ENCODE measurements at places on chromosomes 1 and 21.

DNA sequence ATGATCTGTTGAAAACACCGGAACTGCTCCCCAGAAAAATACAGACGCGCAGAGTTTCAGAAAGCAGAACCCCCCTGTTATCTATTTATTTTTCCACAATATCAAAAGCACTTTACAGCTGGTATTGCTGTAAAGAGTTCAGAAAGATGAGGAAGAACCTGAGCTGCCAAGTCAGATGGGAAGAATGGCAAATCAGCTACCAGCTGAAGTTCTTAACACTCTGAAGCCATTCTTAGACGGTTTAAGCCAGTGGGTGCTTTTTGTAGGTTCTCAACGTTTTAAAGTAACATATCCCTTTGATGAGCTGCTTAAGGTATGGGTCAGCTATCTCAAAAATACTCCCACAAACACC, 714 bp upstream of the AKIRIN1 start:
- DNase-seq = peak; percentile 23

GRCh38 chr1:66022904-66023620, 230.4 kb downstream of the PDE4B start:
- DNase-seq = peak; percentile 36

- no peak for DNase-seq
Measured at GRCh38 chr1:154476791-154477190, 25.2 kb upstream of the TDRD10 start.

DNA sequence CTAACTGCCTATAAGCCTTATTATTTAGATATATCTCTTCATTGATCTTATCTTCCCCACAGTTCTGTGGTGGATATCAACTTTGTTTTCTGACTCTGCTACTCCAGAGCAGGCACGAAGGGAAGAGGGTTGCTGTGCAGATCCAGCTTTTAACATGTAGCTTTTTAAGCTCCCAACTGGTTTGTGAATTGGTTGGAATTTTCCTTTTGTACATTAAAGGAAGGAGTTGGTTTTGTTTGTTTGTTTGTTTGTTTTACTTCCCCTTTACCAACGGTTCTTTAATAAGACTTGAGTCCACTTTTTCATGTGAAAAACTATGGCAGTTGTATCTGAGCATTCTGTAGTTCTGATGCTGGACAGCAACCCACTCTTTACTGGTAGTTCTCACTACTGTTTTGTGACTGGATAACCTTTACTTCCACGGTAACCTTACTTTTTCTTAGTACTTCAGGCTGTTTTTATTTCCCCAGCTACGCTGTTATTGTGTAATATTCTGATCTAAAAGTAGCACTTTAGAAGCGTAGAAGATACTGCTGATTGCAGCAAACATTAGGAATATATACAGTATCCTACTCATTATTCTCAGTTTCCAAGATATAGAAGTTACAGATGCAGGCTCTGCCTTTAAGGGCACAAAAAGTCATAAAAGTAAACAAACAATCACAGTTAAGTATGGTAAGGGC, 1.6 kb downstream of the GNPAT start:
- peak; percentile 29 for DNase-seq

GRCh38 chr1:54716299-54717047, 812 bp downstream of the TTC4 start:
- peak; percentile 57 for DNase-seq

GRCh38 chr1:22606161-22606560, 30.3 kb upstream of the C1QA start:
- DNase-seq = no peak

DNA sequence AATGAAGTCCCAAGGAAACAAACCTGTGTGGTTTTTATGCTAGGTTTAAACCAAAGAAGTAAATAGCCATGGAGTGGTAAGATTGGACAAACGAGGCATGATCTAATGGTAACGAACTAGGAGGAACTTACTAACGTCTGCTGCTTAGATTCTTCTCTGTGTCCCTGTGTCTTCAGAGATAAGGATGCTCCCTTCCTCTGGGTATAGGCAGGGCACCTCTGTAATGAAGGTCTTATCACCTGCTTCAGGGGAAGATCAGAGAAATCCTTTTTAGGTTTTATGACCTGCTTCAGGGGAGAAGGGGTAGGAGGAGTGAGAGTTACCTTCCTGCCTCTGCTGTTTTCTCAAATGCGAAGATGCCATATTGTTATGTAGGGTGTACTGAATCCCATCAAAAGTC, 214.9 kb upstream of the L1TD1 start:
- no peak for DNase-seq

GRCh38 chr1:14552246-14552965, 46.1 kb upstream of the KAZN start:
- no peak for DNase-seq

DNA sequence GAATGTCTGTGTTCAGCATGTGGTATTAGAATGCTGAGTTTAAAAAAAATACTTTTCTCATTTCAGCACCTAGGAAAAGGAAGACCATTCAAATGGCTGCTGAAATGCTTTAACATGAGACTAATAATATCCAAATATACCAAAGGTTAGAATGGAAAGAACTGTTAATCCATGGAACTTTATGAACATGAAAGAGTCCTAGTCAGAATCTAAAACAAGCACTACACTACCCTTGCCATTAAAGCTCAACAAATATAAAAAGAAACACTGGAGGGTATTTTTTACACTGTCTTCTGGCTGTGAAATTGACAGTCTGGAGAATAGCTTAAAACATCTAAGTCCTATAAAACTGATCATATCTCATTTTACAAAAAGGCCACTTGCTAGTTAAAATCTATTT, 112.9 kb upstream of the HP1BP3 start:
- no peak for DNase-seq

DNA sequence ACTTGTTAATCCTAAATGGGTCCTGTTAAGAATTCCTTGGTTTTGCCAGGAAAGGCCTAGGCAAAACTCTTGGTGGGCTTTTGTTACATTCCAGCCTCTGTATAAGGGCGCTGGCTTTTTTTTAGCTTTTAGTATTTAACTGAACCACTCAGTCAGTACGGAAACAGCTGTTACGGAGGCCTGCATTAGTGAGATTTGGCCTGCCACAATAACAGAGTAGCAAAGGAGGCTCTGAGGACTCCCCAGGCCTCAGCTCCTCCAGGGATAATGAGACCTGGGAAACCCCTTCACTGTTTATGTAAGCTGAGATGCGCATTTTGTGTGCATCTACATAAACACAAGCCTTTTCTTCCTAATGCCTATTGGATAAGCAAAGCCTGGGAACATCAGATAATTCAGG, 210.2 kb downstream of the APP start:
- DNase-seq = no peak

DNA sequence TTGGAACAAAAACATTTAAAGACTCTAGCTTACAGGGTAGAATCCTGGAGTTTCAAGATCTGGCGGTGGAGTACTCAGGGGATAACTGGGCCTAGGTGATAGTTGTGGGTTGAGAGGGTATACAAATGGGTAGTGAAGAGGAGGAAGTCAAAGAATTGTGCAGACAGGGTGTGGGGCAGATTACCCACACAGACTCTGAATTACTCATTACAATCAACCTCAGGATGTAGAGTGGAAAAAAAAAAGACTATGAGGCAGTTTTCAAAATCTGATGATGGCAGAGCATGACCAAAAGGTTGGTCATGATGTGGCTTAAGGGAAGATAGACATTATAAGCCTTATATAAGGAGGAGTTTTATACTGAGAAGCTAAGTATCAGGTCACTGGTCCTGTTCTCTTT, 44.1 kb upstream of the GLIS1 start:
- DNase-seq = no peak

GRCh38 chr1:119220991-119221390, 80.5 kb upstream of the WARS2 start:
- no peak for DNase-seq

DNA sequence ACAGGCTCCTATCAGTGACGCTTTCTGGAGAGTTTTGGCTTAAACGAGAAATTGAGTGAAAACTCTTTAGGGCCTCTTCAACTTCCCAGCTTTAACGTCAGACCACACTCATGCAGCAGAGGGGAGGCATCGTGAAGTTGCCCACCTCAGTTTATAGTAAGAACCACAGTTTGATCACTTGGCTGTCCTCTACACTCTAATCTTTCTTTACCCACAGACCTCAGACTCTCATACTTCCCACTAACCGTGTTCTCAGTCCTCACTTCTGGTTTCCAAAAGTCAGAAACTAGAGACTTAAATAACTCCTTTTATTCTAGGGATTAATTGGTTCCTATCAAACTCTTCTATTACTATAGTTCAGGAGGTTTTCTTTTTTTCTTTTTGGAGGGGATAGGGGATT, 302.2 kb downstream of the NTNG1 start:
- DNase-seq = no peak

- DNase-seq = no peak
Measured at GRCh38 chr1:169118227-169118626, 11.7 kb downstream of the ATP1B1 start.

GRCh38 chr1:212238552-212238951, 46.7 kb upstream of the PPP2R5A start:
- peak; percentile 24 for DNase-seq

DNA sequence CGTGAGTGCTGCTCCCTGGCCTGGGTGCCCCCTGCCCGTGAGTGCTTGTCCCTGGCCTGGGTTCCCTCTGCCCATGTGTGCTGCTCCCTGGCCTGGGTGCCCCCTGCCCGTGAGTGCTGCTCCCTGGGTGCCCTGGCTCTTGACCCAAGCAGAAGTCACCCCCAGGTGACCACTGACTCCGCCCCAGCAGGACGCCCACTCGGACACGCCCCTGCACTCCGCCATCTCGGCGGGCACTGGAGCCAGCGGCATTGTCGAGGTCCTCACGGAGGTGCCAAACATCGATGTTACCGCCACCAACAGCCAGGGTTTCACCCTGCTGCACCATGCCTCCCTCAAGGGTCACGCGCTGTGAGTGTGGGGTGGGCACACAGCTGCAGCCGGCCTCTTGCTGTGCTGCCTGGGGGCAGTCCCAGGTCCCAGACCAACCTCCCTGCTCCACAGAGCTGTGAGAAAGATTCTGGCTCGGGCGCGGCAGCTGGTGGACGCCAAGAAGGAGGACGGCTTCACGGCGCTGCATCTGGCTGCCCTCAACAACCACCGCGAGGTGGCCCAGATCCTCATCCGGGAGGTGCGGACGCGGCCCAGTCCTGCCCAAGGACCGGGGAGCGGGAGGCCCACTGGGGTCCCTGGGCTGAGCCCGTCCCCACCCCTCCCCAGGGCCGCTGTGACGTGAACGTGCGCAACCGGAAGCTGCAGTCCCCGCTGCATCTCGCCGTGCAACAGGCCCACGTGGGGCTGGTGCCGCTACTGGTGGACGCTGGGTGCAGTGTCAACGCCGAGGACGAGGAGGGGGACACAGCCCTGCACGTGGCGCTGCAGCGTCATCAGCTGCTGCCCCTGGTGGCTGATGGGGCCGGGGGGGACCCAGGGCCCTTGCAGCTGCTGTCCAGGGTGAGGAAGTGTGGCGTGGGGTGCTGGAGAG, 3.9 kb upstream of the MMP23B start:
- DNase-seq = no peak

GRCh38 chr21:43988016-43988415, 24.1 kb upstream of the TRAPPC10 start:
- no peak for DNase-seq

DNA sequence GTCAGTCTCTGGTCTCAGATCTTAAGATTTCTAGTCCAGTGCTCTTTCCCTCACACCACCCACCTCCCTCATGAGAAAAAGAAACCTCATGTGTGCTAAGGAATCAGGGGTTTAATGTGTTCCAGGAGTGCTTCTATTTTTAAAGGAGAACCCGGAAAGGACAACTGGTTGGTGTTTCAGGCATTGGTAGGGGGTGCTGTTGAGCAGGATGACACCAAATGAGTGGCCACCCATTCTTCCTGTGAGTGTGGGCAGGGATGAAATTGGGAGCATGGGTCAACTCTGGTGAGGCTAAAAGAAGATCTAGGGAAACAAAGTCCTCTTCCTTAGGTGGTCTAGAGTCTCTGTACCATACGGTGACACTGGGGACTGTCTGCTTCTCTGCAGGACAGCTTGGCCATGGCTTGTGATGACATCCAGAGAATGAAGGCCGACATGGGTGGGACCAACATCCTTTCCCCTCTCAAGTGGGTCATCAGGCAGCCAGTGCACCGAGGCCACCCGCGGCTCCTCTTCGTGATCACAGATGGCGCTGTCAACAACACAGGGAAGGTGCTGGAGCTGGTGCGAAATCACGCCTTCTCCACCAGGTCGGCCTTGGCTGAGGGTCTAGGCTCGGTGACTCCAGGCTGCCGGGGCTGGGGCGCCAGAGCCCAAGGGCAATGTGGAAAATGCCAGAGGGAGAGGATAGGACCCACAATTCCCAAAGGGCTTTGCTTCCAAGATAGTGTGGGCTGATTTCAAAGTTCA, 39.3 kb downstream of the VWA5B1 start:
- DNase-seq = no peak

- no peak for DNase-seq
Measured at GRCh38 chr21:25550352-25551120, 56.7 kb downstream of the MRPL39 start.

- no peak for DNase-seq
Measured at GRCh38 chr1:22309572-22309971, 142.1 kb upstream of the ZBTB40 start.

- DNase-seq = peak; percentile 33
Measured at GRCh38 chr1:20983297-20983889, 193.3 kb downstream of the EIF4G3 start.

- no peak for DNase-seq
Measured at GRCh38 chr1:18309552-18310155, 171.1 kb upstream of the KLHDC7A start.

GRCh38 chr1:80509965-80510522, 1290.7 kb upstream of the ADGRL2 start:
- no peak for DNase-seq

GRCh38 chr1:22500058-22500457, 48.4 kb downstream of the ZBTB40 start:
- no peak for DNase-seq

DNA sequence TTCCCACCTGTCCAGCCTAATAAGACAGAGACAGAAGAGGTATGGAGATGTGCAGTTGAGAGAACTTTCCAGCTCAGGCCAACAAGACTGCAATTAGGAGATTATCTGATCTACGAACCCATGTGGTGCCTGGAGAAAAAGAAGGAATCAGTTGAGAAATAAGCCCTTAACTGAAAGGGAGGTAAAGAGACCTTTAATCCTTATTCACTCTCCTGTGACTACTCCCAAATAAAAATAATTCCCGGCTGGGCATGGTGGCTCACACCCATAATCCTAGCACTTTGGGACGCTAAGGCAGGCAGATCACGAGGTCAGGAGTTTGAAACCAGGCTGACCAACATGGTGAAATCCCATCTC, 31.9 kb upstream of the SARS1 start:
- no peak for DNase-seq

- DNase-seq = peak; percentile 33
Measured at GRCh38 chr21:32521736-32522355, 63.5 kb downstream of the TCP10L start.

DNA sequence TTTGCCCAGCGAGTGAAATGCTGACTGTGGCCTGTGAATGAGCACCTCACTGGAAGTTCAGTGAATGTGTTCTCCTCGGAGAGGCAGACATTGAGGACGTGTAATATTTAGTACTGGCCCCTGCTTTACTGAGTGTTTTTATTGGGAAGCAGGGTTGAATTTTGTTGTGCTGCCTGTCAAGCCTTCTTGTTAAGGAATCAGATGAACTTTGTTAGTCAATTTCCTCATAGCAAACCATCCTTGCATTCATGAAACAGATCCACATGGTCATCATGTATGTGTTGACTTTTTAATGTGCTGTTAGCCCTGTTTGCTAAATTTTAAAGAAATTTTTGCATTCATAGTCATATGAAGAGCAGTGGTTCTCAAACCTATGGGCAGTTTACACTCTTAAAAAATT, 47.9 kb downstream of the AGPAT3 start:
- DNase-seq = no peak

GRCh38 chr1:156123356-156124196, 9.1 kb downstream of the LMNA start:
- peak; percentile 97 for DNase-seq
